ENCODE measurements at places on chromosomes 3 and 15. TPM values are rescaled to one million over a fixed set of nuclear protein-coding genes. Genes with fewer than 3 reads are reported as not detected.

Gene ITIH1
- not detected for total RNA-seq

Gene RLBP1
- total RNA-seq: not detected

DNA sequence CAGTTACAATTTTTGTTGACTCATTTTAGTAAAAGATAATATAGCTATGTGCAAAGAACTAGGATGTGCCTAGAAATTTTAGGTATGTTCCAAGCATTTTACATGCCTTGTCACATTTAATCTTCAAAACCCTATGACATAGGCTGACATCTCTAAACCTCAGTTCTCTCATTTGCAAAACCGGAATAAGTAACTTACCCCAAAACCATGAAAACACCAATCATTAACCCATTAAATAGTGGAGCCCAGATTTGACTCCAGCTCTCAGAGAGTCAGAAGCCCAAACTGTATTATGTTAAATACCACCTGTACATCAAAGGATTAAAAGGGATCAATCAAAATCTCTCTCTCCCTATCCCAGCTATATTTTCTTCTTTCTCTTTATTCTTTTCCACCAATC is 36.6 kb downstream of the GSK3B start:
- no peak for DNase-seq

- DNase-seq: no peak
Observed at GRCh38 chr3:6612034-6612616, 248.8 kb upstream of the GRM7 start.

DNA sequence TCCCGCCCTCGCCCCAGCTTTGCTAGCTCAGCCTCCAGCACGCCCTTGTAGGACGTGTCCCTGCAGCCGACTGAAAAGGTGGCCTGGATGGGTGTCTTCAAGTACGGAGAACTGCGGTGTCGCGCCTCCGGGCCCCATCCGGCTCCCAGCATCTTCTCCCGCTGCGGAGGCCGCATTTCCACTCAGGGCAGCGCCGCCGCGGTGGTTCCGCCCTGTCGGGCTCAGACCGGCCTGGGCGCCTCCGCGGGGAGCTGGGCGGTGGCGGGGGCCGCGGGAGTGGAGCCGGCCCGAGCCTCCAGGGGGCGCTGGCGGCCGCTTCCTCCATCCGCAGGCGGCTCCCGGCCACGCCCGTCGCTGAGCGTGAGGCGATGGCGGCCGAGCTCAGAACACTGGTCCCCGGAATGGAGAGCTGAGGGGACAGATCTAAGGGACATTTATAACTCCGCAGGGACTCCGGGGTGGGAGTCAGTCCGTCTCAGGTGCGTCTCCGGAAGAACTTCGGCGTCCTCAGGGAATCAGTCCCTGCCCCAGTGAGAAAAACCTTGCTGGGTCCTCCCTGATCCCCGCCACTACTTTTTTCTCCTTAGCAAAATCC is 13.6 kb upstream of the SMCO1 start:
- peak; percentile 68 for DNase-seq

GRCh38 chr15:67280217-67280616 is 25.6 kb downstream of the IQCH start:
- no peak for DNase-seq

Data from ureter (tissue), 1 donor.